ENCODE measurements at places on chromosomes 6 and 20. TPM values are rescaled to one million over a fixed set of nuclear protein-coding genes. Genes with fewer than 3 reads are reported as not detected.
A peak's percentile ranks its signal among the peaks of the same experiment; 100 is the strongest.

DNA sequence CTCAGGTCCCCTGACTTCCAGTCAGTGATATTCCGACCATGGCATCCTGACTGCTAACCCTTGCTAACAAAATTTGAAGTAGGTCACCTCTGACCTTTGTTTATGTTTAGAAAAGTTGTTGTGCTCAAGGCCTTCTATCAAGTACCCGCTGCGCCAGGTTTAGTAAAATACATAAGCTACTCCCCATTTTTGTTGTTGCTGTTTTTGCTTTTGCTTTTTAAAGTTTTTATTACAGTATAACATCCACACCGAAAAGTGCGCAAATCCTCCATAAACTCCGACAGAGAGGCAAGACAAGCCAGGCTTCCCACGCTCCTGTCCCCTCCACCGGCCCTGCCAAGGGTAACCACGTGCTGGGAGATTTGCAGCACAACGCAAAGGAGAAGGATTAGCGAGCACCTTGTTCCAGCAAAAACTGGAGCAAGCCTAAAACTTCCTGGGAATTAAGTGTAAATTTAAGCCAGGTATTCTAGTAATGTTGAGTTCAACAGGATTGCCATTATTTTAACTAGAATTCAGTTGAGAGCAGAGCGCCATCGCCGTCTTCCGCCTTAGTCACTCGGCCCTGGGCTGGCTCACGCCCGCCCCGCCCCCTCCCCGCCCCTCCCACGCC is 17.8 kb upstream of the HMGN4 start:
- no peak for DNase-seq

DNA sequence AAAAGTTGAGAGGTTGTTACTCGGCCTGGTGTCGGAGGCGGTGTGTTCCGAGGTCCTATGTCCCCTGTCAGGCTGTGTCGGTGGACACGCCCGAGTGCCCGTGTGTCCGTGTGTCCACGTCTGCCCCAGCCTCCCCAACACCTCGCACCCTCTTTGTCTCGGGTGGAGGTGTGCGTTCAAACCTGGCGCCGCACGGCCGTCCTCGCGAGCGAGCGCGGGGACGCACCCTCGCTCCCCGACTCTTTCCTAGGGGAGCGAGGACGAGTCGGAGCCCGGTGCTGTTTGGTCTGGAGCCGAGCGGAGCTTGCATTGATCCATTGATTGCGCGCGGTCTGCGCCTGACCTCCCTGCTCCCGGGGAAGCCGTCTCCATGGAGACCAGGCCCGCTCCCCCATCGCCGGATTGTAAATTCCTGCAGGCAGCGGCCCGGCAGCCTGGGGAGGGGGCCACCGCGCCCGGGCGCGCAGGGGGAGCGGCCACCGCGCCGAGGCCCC is 411 bp upstream of the SCUBE3 start:
- DNase-seq, result no peak

- DNase-seq, result no peak
Observed at GRCh38 chr6:9841886-9842725, 572.8 kb downstream of the TFAP2A start.

DNA sequence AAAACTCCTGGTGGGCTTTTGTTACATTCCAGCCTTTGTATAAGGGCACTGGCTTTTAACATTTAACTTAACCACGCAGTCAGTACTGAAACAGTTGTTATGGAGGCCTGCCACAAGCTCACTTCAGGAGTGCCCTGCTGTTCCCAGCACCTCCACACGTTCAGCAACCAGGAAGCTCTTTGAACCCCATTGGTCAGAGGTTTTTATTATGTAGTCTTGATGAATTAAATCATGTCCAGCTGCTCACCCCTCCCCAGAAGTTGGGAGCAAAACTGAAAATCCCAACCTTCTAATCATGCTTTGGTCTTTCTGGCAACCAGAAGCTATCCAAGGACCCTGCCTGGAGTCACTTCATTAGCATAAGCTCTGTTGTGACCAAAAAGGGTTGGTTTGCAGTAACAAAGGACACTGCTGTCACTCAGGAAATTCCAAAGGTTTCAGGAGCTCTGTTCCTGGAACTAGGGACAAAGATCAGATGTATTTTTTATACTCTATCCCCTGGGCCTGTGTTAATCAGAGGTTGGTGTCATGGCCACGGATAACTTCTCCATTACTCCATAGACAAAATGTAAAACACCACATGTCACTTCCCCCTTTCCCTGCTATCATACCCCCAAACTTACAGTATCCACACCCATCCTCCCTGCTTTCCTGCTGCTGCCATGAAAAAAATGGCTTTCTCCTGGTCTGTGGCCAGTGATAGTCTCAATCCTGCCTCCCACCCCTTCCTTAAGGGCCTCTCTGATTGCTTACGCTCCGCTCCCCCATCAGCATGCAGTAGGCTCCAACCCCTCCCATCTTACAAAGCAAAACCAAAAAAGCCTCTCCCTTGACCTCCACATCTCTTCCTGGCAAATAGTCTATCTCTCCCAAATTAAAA is 3.1 kb downstream of the ARMC12 start:
- no peak for DNase-seq

- peak; percentile 31 for DNase-seq
Observed at GRCh38 chr20:41138475-41139226, 1.3 kb downstream of the PLCG1 start.

DNA sequence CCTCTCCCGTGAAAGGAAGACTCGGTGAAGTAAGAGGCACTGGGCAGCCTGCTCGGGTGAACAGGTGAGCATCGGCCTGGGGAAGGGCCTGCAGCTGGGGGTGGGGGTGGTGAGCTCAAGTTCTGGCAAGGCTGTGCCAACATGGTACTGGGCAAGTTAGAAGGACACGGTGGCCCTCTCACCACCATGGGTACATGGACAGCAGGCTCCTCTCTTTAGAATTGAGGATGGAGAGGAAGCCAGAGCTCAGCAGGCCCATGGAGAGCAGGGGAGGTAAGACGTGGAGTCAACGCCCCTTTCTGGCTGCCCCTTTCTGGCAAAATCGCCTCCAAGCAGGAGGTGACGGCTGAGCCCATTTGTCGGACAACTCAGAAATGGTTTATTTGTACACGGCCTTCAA is 135.6 kb downstream of the ANKRD60 start:
- DNase-seq, result no peak

GRCh38 chr6:15522026-15522425 is 140.8 kb downstream of the DTNBP1 start:
- DNase-seq, result no peak

DNA sequence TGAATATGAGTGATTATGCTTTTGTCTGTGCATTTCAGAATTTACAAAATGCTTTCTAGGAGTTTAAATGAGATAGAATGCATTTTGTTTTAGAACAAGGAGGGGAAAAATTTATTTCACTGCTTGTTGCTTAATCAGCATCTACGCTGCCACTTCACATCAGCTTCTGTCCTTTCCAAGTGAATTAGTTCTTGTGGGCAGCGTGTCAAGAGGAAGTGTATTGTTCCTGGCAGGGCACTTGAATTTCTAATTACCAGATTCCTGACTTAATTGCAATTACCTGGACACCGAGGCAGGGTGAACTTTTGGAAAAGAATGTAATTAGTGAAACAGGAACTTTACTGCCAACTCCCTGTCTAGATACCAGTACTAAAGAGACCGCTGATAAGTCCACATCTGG is 263.5 kb downstream of the TMEM242 start:
- DNase-seq, result no peak

GRCh38 chr6:165308926-165309731 is at the start of gene C6orf118:
Gene C6orf118 (minus strand): TSS chr6:165309605. CDS start chr6:165309586, 19 bp downstream.
- DNase-seq, result no peak

- peak; percentile 53 for DNase-seq
Observed at GRCh38 chr6:150078788-150079187, 9.9 kb upstream of the ULBP3 start.

- DNase-seq, result no peak
Observed at GRCh38 chr20:54688476-54688875, 213.1 kb downstream of the DOK5 start.

DNA sequence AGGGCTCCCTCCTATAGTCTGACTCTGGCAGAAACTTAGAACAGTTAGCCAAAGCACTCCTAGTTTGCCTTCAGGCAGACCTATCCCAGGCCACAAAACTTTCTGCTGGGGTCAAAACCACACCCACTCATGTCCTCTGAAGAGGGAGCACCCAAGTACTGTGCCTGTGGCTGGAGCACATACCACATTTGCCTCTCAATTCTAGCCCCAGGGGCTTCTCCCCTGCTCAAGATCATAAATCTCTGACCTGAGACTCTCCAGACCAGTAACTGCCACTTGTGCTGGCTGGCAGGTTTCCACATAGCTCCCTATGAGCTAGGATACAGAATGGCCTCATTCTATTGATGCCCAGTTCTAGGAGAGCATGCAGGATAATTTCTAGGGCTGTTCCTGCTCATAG is 781.0 kb downstream of the EYS start:
- DNase-seq, result no peak

DNA sequence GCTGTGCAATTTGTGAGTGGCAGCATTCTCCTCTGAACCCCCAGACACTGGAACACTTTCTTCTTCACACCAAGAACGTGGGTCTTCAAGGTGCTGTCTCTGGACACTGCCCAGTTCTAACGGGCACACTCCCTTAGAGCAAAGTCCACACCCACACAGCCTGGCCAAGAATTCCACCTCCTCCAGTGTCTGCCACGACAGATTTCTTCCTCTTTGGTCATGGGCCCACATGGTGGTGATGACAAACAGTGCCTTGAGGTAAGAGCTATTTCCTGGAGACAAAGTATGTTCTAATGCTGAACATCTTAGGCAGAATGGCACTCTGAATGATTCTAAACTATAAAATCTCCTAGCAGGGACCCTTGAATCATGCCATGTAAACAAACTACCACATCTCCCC is 25.5 kb upstream of the SSTR4 start:
- no peak for DNase-seq

- peak; percentile 83 for DNase-seq
Observed at GRCh38 chr6:73452107-73452461, at the start of gene CGAS. Gene CGAS (minus strand): TSS chr6:73452297. CDS start chr6:73452181, 116 bp downstream.

DNA sequence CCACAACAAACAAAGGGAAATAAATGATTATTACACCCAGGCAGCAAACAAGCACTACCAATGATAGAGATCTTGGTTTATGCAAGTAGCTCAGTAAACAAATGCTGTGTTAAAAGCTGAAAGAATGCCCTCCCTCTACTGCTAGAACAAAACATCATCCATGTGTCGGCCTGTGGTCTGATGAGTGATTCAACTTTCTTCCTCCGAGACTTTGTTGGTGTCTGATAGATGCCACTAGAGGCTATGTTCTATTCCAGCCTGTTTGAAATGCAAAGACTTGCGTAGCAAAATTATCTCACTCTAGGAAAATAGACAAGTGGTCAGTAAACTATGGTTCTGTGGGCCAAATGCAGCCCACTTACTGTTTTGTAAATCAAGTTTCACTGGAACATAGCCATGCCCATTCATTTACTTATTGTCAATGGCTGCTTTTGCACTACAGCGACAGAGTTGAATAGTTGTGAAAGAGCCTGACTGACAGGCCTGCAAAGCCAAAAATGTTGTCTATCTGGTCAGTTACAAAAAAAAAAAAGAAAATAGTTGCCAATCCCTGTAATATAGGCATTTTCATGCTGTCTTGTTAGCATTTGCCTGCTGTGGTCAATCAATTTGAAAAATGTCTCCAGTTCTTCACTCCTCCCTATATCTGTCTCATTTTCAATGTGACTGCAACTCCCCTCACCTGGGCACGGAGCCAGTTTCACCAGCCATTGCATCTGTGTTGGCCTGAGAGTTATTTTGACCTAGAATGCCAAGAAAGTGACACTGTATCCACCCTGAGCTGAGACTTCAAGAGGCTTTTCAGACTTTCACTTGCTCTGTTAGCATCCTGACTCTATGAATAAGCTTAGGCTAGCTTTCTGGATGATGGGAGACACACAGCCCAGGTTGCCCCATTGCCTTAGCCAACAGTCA is 544.6 kb upstream of the BTBD3 start:
- DNase-seq, result no peak

GRCh38 chr20:49397525-49397924 is 84.9 kb downstream of the KCNB1 start:
- no peak for DNase-seq

DNA sequence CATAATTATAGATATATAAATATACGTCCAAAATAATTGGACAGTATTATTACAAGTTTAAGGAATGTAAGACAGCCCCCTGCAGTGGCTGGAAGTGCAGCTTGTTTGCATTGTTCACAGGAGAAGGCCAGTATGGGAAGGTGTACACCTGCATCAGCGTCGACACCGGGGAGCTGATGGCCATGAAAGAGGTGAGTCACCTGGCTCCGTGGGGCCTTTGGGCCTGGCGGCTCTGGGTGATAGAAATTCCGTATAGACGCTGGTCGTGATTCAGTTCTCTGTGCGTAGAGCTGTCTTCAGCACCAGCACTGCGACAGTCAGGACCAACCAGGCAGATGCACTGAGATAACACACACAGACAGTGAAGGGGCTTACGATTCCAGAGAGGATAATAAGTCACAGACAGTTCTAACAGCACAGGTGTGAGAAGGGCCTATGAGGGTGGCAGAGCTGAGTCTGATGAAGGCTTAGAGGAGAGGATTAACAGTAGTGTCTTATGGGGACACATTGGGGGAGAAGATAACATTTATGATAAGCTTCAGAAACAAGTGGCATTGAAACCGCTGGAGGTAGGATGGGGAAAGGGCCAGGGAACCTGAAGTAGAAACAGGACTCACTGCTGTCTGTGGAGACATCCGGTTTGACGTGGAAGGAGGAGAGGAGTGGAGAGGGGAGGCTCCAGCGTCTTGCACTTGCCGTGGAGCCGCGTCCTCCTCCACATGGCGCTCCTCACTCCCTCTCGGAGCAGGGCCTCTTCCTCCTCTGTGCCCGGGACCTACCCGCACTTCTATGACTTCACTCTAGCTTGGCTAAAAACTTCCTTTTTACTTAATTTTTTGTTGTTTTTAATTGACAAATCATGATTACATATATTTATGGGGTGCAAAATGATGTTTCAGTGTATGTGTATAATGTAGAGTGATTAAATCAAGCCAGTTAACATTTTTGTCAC is 116.5 kb downstream of the MAP3K4 start:
- no peak for DNase-seq

DNA sequence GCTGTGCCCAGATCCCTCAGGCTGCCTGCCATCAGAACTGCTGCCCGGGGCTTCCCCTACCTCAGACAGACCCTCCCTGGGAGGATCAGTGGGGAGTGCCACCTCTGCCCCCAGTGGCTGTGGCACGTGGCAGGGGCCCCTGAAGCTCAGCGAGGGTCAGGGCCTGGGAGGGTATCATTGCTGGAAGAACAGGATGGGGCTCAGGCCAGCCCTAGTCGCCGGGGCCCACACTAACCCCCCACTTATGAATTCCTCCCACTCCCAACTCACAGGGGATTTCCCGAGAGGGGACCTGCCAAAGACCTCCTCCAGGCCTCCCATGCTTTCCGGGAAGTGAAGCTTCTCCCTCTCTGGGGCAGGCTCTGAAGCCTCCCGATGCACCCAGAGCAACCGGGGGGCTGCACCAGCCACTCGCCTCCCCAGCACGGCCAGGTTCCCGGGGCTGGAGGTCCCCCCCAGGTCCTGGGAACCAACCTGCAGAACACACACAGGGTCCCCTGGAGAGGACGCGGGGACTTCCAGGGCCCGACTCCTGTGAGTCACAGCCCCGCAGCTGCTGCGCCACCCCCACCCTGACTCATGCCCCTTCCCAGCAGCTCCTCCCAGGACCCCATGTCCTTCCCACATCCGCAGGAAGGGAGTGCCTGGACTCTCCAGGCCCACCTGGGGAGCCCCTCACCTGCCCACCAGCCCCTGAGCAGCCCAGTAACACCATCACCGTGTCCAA is 2.5 kb downstream of the TNFRSF6B start:
- peak; percentile 35 for DNase-seq

HLA-DOB gene
- not detected for total RNA-seq

SLC52A3 gene
- 10.8 TPM for total RNA-seq

ULBP2 gene
- not detected for total RNA-seq

Measured in transverse colon (tissue), 4 donors.